Adipose tissue (tissue), 3 donors: ENCODE measurements at places on chromosomes 2 and 18. TPM values are rescaled to one million over a fixed set of nuclear protein-coding genes. Genes with fewer than 3 reads are reported as not detected.

Gene RNF125
- 9.6 TPM for polyA plus RNA-seq

Gene C1GALT1C1L
- 0.85 TPM for polyA plus RNA-seq

Gene PTPRN
- polyA plus RNA-seq = 0.45 TPM

Gene CFC1
- polyA plus RNA-seq = 0.56 TPM

Gene IL1F10
- not detected for polyA plus RNA-seq
